Activated T-cell treated with anti-CD3 and anti-CD28 coated beads for 48 hours (primary cell): ENCODE measurements at places on chromosomes 1 and 21.

GRCh38 chr1:117959364-117959763 lies 29.8 kb downstream of the WDR3 start:
- DNase-seq: no peak

GRCh38 chr1:181936768-181937581 lies 124.5 kb downstream of the ZNF648 start:
- DNase-seq: peak; percentile 27

DNA sequence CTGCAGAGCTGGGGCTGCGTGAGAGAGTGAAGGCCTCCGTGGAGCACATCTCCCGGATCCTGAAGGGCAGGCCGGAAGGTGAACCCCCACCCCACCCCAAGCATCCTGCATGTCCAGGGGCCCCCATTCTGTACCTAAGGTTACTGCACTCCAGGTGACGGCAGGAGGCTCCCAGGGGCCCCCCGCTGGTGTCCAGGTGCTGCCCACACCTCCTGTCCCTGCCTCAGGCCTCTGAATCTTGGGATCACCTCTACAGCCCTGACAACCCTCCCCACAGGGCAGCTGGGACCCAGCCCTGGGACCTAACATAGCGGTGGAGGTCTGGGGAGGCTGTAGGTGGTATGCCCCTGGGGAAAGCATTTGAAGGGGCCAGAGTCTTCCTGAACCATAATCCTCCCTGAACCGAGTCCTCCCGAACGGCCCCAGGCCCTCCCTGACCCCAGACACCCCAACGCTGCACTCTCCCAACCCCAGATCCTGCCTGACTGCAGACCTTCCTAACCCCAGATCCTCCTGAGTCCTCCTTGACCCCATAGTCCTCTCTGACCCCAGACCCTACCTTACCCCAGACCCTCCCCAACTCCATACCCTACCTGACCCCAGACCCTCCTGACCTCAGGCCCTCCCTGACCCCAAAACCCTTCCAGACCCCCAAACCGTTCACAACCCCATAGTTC lies 33.5 kb downstream of the TRIM11 start:
- no peak for DNase-seq

- DNase-seq: no peak
These were observed 3.7 kb upstream of the SF3B4 start for GRCh38 chr1:149931212-149931790.

DNA sequence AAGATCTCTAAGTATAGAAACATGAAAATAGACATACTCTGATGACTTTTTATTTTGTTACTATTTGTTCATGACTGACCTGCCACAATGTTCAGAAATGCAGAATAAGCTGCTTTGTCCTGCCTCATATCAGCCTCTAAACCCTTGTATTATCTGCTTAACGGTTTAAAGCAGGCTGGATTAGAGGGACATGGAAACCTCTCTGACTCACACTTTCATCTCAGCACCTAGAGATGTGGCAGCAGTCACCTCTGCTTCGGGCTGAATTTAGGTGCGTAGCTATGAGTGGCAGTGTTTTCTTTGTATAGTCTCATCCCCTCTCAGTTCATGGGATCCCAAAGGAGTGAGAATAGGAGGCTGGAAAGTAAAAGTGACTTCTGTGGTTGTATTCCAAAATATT lies 255.4 kb downstream of the RGS7 start:
- no peak for DNase-seq

GRCh38 chr1:7299994-7300393 lies 471.1 kb upstream of the VAMP3 start:
- no peak for DNase-seq

DNA sequence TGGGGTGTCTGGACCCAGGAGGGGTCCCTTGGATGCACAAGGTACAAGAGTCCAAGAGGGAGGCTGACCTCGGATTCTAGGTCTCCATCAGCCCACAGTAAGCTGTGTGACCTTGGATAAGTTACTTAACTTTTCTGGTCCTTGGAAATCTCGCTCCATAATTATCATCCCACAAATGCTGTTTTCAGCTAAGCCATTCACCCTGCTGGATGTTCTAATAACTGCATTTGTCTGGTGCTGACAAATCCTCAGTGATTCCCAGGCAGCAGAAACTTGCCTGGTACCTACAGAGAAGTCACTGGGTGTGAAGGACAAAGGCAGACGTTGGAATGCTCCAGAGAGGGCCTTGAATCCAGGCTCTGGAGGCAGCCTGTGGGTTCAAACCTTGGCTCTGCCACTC lies 89.7 kb downstream of the IGSF21 start:
- no peak for DNase-seq

DNA sequence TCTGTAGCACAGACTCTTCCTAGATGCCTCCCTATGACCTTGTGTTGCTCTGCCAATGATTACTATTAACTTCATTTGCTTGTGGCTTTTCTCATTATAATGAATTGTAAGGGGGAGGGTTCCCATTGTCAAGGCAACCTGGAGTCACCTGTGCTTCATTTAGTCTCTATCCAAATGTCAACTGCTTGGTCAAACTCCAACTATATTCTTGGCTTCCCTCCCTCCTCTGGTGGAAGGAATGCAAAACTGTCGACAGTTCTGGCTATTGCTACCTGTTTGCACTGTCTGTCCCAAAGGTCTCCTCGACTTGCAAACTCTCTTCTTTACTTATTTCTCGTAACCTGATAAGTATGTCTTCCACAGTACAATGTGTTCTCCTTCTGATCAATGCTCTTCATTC lies 100.3 kb downstream of the CACNA1E start:
- no peak for DNase-seq

DNA sequence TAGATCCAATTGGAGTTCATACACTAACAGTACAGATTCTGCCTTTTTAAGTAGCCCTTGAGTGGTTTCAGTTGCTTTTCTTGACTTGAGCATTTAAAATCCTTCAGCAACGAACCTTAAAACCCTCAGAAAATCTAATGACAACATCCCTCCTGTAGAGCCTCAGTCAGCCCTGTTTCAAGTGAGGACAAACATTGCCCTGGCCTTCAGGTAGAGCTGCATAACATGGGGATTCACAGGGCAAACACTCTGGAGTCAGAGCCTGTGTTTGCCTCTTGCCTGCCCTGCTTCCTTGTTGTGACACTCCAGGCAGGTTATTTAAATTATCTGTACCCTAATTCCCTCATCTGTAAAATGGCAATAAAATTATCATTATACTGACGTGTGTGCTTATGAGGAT lies 96.1 kb upstream of the KCNA3 start:
- DNase-seq: no peak
